ENCODE measurements at places on chromosomes 3 and 15.

- DNase-seq: no peak
Measured at GRCh38 chr3:48997714-48998637, 7.9 kb downstream of the P4HTM start.

- peak; percentile 43 for DNase-seq
Measured at GRCh38 chr15:48250640-48251076, 44.6 kb downstream of the SLC12A1 start.

DNA sequence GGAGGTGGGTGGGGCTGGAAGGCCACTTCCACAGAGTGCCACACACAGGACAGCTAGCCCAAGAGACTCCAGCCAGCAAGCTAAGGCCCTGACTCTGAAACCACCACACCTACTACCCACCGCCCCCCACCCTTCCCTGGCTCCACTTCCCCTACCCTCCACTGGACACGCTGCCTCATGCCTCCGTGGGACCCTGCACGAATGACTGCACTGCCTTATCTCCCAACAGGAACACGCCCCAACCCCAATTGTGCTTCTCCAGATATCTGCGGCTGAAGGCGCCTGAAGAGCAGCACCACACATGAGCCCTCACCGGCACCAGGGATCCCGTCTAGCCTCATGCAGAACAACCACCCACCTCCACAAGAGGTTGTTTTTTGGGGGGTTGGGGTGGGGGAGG lies 2.7 kb downstream of the LINGO1 start:
- DNase-seq: no peak

DNA sequence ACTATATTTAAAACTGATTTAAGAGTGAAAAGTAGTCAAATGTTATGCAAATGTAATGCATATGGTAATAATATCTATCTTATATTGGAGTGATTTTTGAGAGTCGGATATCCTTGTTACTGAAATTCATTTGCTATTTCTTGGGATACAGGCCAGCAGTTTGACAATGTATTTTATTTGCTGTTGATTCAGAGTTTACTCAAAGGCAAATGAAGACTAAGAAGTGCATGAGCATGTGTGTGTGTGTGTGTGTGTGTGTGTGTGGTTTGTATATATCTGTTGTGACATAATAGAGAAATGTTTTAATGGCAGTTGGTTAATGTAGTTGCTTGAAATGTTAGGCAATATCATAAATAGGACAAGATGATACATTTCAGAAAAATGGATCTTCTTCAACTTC lies 39.0 kb downstream of the UNC13C start:
- DNase-seq: no peak

DNA sequence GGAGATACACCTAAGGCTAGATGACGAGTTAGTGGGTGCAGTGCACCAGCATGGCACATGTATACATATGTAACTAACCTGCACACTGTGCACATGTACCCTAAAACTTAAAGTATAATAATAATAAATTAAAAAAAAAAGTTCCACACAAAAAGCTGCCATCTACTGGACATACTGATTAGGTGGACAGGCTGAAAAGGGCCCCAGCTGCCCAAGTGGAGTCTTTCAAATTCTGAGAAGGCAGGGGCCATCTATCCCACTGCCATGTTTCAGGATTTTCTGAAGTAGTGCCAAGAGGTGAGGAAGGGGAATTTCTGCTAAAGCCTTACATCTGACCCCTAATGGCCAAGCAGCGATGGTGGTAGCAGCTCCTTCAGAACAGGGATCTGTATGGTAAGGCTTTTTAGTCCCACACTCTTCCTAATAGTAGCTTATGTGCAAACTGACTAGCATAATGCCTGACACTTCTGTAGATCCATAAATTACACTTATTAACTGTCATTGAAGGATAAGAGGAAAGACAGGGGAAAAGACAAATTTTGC lies 7.7 kb downstream of the FSTL1 start:
- DNase-seq: no peak

- no peak for DNase-seq
Measured at GRCh38 chr15:63389902-63390670, 8.4 kb upstream of the CA12 start.

GRCh38 chr15:57728436-57728835 lies 21.9 kb downstream of the POLR2M start:
- DNase-seq: no peak

GRCh38 chr3:34859746-34860145 lies 779.6 kb upstream of the ARPP21 start:
- no peak for DNase-seq

GRCh38 chr15:48890375-48890972 lies 12.5 kb downstream of the EID1 start:
- DNase-seq: no peak

GRCh38 chr3:195773956-195774537 lies 37.7 kb downstream of the MUC4 start:
- DNase-seq: no peak

GRCh38 chr3:45932112-45932511 lies 11.2 kb upstream of the CXCR6 start:
- DNase-seq: no peak

- DNase-seq: no peak
Measured at GRCh38 chr3:179348325-179349013, 960 bp downstream of the MFN1 start.

DNA sequence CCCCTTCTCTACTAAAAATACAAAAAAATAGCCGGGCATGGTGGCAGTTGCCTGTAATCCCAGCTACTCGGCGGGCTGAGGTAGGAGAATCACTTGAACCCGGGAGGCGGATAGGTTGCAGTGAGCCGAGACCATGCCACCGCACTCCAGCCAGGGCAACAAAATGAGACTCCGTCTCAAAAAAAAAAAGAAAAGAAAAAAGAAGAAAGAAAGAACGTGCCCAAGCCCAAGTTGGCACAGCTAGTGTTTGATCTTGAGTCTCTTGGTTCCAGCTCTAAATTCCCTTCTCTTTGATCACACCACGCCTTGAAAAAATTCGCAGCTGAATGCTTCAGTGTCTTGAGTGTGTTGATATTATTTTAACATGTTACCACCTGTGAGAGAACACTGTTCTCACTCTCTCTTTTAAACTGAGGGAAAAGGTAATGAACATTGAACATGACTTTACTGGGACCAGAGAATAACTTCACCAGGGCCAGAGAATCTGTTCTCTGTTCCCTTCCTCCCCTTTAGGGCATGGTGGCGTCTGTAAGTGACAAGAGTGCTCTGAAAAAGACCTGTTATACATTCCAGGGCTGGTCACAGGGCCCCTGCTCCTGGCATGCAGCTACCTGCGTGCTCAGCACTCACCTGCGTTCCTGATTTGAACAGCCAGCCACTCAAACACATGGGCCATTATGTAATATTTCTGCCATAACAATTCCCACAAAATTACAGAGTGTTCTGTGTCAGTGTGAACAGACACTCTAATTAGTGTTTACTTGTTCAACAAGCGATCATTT lies 19.0 kb downstream of the SLCO3A1 start:
- no peak for DNase-seq

DNA sequence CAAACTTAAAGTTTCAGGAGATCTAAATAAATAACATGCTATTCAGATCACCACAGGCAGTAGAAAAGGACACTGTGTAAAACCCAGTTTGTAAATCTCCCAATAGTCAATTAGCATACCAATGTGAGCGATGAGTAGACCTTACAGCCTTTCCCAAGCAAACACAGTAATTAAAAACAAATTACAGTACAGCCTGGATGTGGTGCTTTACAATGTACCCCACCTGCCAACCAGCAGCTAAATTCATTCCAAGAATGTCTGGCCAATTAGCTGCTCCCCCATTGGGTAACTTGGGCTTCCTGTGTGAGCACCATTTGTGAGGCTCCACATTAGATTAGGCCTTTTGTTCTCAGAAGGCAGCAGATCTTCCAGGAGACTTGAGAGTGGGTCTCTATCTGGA lies 635.0 kb downstream of the TBL1XR1 start:
- DNase-seq: peak; percentile 37

DNA sequence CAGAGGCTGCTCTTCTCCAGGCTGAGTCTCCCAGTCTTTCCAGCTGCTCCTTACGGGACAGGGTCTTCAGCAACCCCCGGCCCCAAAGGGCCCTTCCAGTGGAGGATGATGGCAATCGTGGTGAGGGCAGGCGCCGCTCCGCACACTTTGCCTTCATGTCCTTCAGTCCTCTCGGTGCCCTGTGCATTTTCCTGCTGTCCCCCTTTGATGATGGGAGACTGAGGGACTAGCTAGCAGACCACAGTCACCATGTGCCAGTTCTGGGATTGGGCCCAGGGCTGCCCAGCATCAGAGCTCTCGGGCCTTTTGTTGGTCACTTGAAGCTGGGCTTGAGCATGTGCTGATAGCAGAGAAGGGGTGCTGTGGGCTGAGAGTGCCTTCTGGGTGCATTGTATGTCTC lies 8.8 kb upstream of the TXNRD3 start:
- DNase-seq: no peak

GRCh38 chr15:75790631-75791336 lies 52.5 kb upstream of the UBE2Q2 start:
- DNase-seq: no peak

DNA sequence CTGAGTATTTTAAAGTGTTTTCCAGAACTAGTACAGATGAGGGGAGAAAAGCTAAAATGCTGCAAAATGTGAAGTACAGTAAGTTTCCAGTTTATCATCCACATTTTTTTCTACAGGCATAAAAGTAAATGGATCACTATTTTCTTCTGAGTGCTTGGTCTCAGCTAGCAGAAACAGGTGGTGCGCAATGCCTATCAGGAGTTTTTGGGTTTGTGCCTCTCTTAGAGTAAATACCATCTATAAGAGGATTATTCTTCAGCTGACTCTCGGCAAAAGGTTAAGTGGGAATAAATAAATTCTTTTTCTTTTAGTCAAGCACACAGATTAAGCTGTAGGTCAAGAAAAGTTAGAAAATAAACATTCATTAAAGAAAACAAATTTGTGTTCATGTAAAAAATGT lies 1027.7 kb downstream of the PLOD2 start:
- DNase-seq: no peak

DNA sequence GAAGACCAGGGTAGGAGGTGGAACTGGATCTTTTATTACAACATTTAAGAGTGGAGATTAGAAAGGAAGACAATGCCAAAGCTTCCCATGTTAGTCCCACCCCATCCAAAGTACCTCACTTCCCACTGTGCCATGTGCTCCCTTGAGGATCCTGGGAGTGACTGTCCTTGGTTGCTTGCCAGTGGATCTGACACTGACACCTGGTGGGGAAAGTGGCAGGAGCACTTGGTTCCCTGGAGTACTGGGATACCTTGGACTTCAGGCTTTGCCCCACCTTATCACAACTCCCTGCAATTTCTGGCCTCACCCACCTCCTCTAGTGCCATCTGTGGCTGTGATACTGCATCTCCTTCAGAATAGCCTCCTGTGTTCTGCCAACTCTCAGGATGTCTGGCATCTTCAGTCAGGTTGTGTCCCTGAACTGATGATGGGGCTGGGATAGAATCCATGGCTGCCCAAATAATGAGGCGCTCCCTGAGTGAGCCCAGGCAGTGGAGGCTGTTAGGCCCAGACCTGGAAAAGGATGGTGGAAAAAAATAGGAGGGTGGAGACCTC lies 1.3 kb downstream of the ELL3 start:
- no peak for DNase-seq
